ENCODE measurements at places on chromosomes 6 and 20. TPM values are rescaled to one million over a fixed set of nuclear protein-coding genes. Genes with fewer than 3 reads are reported as not detected.
A peak's percentile ranks its signal among the peaks of the same experiment; 100 is the strongest.

GRCh38 chr20:7015257-7015656 lies 247.8 kb downstream of the BMP2 start:
- no peak for DNase-seq
- H3K4me3 ChIP-seq, result no peak overlapping the region
- H3K27ac ChIP-seq, result no peak overlapping the region

DNA sequence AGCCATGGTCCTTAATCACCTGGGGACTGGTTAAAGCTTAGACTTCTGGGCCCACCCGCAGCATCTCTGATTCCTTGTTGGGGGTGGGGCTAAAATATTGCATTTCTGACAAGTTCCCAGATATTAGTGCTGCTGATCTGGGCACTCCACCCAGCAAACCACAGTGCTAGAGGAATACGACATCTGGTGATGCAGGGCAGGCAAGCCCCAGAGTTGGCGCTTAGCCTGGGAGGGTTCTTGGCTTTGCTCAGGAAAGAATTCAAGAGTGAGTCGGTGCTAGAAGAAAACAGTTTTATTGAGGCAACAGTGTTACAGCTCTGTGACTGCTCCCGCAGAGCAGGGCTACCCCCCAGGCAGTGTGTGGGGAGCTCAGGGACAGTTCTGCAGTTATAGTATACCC lies 210.7 kb downstream of the TFAP2C start:
- H3K27me3 ChIP-seq, result peaks cover 40% of the 10 kb centered on the region
- no peaks in the 10 kb centered on the region for H3K36me3 ChIP-seq
- no peaks in the 10 kb centered on the region for H3K4me1 ChIP-seq
- no peak for DNase-seq
- no peak overlapping the region for H3K4me3 ChIP-seq
- no peak overlapping the region for H3K27ac ChIP-seq

DNA sequence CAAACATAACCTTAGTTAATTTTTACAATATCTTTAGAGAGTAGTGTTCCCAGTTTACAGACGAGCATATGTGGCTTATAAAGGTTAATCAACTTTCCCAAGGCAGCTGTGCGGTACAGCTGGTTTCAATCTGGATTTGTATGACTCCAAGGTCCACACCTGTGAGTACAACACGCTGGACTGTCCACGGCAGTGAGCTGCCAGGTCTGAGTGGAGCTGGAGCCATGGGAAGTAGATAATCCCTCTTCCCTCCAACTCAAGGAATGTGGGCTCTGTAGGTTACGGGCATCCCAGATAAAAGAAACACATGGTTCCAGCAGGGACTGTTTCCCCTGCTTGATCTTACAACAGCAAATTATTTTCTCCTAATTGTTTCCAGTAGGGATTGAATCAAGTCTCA lies 102.2 kb downstream of the SOD2 start:
- peaks cover 15% of the 10 kb centered on the region for H3K4me1 ChIP-seq
- H3K27ac ChIP-seq, result no peak overlapping the region
- no peak for DNase-seq
- no peaks in the 10 kb centered on the region for H3K36me3 ChIP-seq
- H3K4me3 ChIP-seq, result no peak overlapping the region

DNA sequence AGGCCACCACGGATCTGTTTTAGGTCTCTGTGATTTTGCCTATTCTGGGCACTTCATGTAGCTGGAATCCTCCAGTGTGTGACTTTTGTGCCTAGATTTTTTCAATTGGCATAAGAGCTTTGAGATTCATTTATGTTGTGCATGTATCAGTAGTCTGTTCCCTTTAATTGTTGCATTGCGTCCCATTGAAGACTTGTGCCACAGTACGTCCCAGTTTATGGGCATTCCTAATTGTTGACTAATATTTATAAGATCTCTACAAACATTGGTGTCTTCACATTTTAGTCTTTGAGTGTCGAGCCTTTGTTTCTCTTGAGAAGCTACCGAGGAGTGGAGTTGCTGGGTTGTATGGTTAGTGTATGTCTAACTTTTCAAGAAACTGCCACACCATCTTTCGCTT lies 704 bp upstream of the FAM210B start:
- peaks cover 11% of the 10 kb centered on the region for H3K4me1 ChIP-seq
- H3K4me3 ChIP-seq, result peak overlapping the region; percentile 84
- H3K27me3 ChIP-seq, result no peaks in the 10 kb centered on the region
- H3K36me3 ChIP-seq, result peaks cover 14% of the 10 kb centered on the region
- no peak for DNase-seq

DNA sequence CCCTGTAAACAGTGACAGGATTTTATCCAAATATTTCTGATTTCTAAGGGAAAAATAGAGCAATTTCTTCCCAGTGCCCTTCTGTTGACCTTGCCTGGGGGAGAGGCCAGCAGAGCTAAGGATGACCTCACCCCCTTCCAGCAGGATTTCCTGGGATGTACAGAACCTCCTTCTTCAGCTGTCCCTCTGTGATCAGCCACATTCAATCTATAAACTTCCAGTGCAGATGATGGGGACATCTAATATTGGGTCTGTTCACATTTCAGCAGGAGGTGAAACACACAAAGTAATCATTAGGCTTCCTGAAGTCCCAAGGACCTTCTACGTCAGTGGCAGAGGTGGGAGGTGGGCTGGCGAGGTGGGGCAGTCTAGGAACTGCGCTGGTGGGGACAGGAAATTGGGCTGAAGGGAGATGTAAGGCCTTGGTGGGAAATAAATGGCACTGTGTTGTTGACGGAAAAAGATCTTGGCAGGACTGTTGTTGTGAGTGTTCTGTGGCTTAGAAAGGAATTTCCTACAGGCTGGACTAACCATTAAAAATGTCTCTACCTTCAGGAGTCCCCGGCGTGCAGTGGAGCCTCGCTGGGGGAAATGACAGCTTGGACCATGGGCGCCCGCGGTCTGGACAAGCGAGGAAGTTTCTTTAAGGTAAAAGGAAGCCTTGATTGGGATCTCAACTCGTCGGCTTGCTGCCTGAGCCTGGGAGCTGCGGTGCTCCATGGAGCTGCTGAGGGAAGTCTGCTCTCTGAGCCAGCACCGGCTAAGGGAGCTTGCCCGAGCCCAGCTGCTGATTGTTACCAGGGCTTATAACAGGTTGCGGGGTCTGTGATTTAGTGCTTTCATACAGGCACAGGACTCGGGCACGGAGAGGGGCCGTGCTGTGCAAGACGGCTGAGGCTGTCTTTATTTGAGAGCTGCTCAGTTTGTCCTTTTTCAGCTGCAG lies 127.9 kb upstream of the NAA20 start:
- peaks cover 48% of the 10 kb centered on the region for H3K4me1 ChIP-seq
- H3K27me3 ChIP-seq, result no peaks in the 10 kb centered on the region
- H3K36me3 ChIP-seq, result peaks cover 28% of the 10 kb centered on the region
- H3K27ac ChIP-seq, result peak overlapping the region; percentile 94

DNA sequence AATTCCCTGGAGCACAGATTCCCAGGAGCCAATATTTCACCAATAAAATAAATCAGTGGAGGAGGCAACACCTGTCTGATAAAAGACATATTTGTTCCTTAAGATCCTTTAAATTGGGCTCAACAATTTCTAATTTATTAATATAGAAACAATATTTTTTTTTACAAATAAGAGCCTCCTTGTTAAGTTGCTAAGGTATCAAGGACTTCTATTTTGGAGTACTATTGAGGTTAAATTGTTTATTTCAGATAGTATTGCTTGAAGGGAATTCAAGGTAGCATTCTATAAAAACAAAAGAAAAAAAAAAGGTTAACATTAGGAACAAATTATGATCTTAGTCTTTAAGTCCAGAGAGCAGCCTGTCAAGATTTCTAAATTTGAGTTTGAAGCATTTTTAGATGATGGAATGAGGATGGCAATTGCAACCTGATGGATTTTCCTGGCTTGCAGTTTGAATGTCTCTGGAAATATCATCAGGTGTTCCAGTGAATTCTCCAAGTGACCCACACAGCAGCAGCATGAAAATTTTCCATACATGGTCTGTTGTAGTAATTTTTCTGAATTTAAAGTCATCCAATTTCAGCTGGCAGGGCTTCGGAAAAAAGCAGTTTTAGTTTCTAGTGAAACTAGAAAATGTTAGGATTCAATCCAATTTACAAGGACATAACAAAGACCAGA lies 19.3 kb upstream of the NCR2 start:
- no peak overlapping the region for H3K4me3 ChIP-seq
- peaks cover 77% of the 10 kb centered on the region for H3K27me3 ChIP-seq
- DNase-seq, result no peak
- H3K36me3 ChIP-seq, result no peaks in the 10 kb centered on the region
- peaks cover 17% of the 10 kb centered on the region for H3K4me1 ChIP-seq

DNA sequence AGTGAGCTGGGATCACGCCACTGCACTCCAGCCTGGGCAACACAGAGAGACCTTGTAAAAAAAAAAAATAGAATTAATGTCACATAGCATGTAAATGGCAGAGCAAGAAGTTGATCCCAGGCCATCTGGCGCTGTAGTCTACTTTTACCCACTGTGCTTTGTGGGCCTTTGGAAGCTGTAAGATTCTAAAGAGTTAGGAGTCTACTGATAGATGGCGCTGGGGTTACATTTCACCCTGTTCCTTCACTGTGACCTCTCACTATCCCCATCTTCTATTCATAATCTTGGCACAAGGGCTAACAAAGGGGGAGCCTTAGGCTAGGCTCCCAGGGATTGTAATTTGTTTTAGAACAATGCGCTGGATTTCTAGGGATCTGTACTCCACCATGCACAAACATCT lies 24.4 kb downstream of the SIRPD start:
- no peaks in the 10 kb centered on the region for H3K27me3 ChIP-seq
- no peaks in the 10 kb centered on the region for H3K36me3 ChIP-seq
- peak; percentile 40 for DNase-seq
- no peak overlapping the region for H3K27ac ChIP-seq
- H3K4me1 ChIP-seq, result no peaks in the 10 kb centered on the region
- no peak overlapping the region for H3K4me3 ChIP-seq

DNA sequence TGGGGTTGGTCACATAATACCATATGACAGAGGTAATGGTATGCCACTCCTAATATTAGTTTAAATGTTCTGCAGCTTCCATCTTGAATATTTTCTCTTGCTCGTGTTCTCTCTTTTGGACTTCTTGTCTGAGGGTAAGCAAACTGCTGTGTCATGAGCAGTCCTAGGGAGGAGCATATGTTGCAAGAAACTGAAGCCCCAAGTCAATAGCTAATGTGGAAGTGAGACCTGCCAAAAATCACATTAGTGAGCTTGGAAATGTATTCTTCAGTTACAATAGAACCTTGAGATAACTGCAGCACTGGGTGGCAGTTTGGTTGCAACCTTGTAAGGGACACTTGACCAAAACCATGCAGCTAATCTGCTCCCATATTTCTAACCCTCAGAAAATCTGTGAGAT lies 178.2 kb upstream of the IMPG1 start:
- H3K36me3 ChIP-seq, result no peaks in the 10 kb centered on the region
- no peak overlapping the region for H3K27ac ChIP-seq
- no peak overlapping the region for H3K4me3 ChIP-seq
- no peaks in the 10 kb centered on the region for H3K27me3 ChIP-seq
- H3K4me1 ChIP-seq, result no peaks in the 10 kb centered on the region
- peak; percentile 57 for DNase-seq

DNA sequence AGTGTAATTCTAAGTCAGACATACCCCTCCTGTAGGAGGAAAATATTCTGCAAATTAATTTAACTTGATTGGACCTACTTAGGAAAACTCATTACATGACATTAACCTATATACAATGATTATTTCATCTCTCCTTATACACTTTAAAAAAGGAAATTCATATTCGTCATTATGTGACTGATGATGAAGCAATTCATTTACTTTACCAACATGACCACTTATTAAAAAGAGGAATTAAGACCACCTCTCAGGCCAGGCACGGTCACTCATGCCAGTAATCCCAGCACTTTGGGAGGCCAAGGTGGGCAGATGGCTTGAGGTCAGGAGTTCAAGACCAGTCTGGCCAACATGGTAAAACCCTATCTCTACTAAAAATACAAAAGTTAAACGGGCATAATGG lies 11.6 kb downstream of the AKIRIN2 start:
- no peak overlapping the region for H3K4me3 ChIP-seq
- peaks cover 13% of the 10 kb centered on the region for H3K4me1 ChIP-seq
- no peak overlapping the region for H3K27ac ChIP-seq
- H3K27me3 ChIP-seq, result no peaks in the 10 kb centered on the region
- no peak for DNase-seq

DNA sequence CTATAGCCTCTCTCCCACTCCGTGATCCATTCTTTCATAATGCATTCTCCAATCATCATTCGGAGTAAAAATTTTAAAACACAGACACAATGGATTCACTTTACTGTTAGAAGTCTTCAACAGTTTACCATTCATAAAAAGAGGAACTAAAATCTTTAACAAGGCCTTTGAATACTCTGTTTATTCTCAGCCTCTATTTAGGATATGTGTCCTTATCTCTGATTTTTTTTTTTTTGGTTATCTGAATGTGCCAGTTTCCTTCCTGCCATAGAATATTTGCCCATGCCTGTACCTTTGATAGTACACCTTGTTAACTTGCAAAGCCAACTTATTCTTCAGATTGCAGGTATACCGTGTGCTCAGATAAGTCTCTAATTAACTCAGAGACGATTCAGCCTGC lies 11.1 kb downstream of the CRISP1 start:
- no peaks in the 10 kb centered on the region for H3K36me3 ChIP-seq
- no peak for DNase-seq
- H3K27ac ChIP-seq, result no peak overlapping the region
- H3K27me3 ChIP-seq, result no peaks in the 10 kb centered on the region
- no peaks in the 10 kb centered on the region for H3K4me1 ChIP-seq

- DNase-seq, result no peak
- peaks cover 5% of the 10 kb centered on the region for H3K4me1 ChIP-seq
- no peaks in the 10 kb centered on the region for H3K27me3 ChIP-seq
- H3K4me3 ChIP-seq, result no peak overlapping the region
- no peak overlapping the region for H3K27ac ChIP-seq
These were observed 287.7 kb downstream of the ALDH8A1 start for GRCh38 chr6:134662077-134662700.

- no peak overlapping the region for H3K4me3 ChIP-seq
- peaks cover 68% of the 10 kb centered on the region for H3K27me3 ChIP-seq
- H3K36me3 ChIP-seq, result peaks cover 6% of the 10 kb centered on the region
These were observed 79.1 kb downstream of the RIMS1 start for GRCh38 chr6:71965404-71965803.

DNA sequence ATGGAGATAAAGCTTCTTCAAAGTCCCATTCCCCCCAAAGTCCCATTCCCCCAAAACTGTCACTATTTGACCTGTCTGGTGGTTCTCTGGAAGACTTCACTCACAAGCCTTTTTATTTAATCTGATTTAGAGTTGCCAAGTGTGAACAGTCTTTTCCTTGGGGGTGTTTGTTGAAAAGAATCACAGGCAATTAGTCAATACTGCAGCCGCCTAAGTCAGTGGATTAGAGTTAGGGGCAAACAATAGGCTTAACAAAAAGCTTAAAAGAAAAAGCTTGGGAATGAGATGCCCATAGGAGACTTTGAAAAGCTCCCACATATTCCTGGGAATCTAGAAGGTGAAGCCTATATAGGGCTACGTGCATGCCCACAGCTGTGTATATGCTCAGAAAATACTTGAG lies 8.0 kb upstream of the RIPOR2 start:
- H3K4me3 ChIP-seq, result no peak overlapping the region
- no peak overlapping the region for H3K27ac ChIP-seq
- no peaks in the 10 kb centered on the region for H3K4me1 ChIP-seq
- H3K27me3 ChIP-seq, result no peaks in the 10 kb centered on the region
- DNase-seq, result no peak

The HACE1 gene
- total RNA-seq, result 8.3 TPM

The COL12A1 gene
- total RNA-seq, result 110 TPM

The TINAG gene
- total RNA-seq, result not detected

The ELOVL4 gene
- 6.2 TPM for total RNA-seq

The SLC26A8 gene
- total RNA-seq, result not detected

The ACOT13 gene
- total RNA-seq, result 29.4 TPM

The LINC00237 gene
- not detected for total RNA-seq

The MMP24 gene
- 0.10 TPM for total RNA-seq

The MTHFD1L gene
- total RNA-seq, result 82.4 TPM

Data from MCF 10A (cell line).